ENCODE measurements at places on chromosomes 5 and 9.

GRCh38 chr9:82424599-82425120 lies 436.1 kb downstream of the SPATA31D1 start:
- no peak for DNase-seq

GRCh38 chr5:143551820-143552251 lies 148.3 kb upstream of the NR3C1 start:
- DNase-seq = no peak

GRCh38 chr5:28961816-28962215 lies 1923.4 kb upstream of the CDH9 start:
- DNase-seq = no peak

DNA sequence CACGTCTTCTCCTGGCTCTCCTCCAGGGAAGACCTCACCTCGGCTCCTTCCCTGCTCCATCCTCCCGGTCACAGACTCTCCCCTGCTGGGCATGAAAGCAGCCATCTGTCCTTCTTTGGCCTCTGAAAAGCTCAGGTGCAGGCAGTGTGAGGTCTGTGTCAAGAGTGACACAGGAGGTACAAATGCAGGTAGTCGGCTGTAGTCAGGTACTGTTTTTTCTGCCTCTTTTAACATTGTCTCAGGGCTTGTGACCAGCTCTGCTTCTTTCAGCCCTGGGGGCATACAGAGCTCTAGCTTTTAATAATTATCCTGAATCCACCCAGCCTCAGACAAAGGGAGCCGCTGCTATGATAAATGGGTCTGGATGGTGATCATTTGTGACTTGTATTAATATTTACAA lies 46.4 kb downstream of the C5orf15 start:
- DNase-seq = no peak

DNA sequence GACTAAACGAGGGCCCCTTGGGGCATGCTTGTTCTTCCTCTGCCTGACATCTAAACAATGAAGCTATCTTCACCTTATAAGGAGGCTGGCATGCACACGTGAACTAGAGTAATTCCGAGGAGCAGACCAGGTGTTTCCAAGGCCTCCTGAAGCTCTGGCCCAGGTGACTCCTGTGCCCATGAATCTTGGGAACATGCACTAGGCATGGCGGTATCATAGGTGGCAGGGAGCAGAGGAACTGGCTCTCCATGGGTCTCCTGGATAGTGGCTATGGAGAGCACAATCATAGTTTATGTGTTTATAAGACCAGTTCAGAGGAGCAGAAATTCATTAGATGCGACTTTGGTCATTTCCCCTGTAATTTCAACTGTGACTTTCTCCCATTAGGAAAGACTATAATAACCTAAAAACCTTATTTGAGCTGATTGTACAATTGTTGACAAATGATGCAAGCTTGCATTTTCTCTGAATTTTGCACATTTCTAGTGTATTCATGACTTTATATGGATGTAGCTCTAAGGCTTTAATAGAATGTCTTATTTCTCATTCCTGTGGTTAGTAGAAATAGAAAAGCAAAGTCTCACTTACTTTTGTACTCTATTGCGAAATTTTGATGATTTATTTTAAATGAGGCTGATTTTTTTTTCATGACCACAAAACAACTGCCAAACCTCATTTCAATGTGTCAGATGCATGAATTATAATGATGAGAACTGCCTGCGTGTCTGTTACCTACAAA lies 135.3 kb upstream of the RPS23 start:
- peak; percentile 47 for DNase-seq

- DNase-seq = no peak
Observed at GRCh38 chr5:167870055-167870454, 421.4 kb upstream of the WWC1 start.

DNA sequence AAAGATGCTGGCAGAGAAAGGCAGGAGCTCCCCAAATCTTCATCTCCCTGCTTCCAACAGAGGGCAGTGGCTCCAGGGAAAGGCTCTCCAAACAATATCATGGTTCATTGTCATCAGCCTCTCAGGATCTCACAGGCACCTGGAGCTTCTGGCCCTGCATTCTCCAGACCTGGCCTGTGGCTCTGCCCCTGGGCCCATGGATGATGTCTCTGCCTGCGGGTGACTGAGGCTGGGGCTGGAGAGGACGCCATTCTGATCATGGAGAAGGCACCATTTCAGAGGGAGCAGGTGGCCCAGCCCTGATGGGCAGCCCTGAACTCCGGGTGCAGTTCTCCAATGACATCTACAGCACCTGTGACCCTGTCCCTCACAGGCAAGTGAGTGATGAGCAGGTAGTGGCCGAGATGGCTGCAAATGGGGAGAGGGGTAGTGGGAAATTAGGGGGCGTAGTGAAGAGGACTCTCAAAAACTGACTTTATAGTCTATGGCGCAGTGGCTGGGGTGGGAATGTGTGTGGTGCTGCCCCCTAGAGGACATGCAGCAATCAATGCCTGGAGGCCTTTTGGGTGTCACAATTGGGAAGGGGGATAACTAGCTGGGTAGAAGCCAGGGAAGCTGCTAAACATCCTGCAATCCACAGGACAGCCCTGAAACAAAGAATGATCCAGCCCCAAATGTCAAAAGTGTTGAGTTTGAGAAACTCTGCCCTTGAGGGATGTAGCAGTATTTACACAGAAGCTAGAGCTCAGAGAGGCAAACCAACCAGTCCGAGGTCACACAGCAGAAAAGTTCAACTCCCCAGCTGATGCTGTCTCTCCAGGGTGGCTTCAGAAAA lies 3.2 kb downstream of the SH3PXD2B start:
- no peak for DNase-seq

GRCh38 chr5:157593052-157593757 lies 17.6 kb upstream of the ADAM19 start:
- no peak for DNase-seq

DNA sequence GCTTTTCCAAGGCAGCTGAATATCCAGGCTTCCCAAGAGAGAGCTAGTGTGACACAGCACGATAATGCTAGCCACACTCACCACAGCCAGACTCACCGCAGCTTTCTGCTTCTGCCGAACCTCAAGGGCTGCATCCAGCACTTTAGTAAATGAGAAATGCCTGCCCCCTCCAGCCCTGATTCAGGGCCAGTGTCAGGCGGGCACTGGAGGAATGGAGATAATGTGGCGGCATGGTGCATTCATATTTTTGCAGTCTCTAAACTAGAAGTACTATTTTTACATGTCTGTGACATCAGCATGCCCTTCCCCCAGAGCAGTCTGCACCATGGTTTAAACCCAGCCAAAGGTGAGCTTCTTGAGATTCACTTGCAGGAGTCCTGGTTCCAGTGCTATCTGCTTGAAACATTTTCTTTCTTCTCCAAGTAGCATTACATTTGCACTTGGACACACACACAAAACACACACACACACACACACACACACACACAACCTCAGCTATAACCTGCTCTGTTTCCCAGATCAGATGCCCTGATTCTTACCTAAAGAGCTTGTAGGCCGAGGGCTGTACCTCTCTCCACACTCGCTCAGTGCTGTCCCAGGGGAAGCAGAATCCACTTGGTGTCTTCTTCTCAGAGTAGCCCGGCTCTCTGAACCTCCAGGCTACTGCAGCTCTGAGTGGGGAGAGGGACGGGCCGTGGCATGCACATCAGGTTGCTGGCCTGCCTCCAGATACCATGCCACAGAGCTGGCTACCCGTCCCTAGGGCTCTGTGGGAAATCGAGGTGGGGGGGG lies at the start of gene FGF1:
FGF1 (minus strand) TSS at position 673 of the 792 bp plus-strand sequence. CDS start 71,963 bp downstream, outside the sequence.
- DNase-seq = no peak

All from SK-N-MC (cell line).